ENCODE measurements at places on chromosomes 1 and 21.

DNA sequence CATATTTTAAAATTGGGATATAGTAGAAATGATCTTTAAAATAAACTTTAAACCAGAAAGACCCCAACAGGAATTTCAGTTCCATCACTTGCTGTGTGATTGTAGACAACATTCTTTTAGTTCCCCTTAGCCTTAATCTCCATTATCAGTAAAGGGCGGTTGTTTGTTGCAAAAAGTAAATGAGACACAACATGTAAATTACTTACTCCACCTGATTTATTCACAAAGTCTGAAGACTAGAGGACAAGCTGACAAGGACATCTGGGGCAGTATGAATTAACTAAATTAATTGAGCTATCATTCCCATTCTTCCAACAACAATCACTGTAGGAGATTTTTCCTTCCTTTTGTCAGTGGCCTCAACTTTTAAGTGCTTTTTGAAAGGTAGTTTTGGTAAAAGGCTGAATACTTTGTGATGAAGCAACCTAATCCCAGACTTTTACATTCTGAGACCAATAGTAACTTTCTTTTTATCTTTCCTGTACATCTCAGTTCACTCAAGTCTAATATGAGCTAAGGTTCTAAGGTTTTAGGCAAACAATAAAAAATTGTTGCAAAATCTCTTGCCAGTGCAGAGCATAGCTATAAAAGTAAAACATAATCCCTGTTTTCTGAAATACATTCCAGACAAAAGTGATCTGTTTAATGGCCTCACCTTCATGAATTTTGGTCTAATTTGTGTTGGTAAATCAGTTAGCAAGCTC, 6.2 kb downstream of the SLC19A2 start:
- no peak for DNase-seq

DNA sequence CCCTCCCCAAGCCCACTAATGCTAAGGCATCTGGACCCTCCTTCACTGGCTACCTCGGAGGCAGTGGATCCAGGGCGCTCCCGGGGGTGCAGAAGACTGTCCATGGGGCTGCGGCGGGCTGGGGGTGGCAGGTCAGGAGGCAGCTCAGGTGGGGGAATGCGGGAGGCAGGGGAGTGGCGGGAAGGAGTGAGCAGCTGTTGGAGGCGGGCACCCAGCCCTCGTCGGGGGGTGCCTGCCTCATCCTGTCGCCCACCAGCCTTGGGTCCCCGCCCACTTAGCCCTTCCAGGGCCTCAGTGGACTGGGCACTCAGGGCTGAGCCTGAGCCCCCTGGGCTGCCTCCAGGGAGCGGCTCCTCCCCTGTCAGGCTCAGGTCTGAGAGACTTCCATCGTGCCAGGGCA, 10.7 kb upstream of the GATAD2B start:
- no peak for DNase-seq

- no peak for DNase-seq
Observed at GRCh38 chr1:9601942-9602793, 13.5 kb downstream of the TMEM201 start.

- DNase-seq: no peak
Observed at GRCh38 chr1:111099289-111099688, 40.6 kb downstream of the DRAM2 start.

- DNase-seq: no peak
Observed at GRCh38 chr1:68801440-68801839, 304.6 kb upstream of the DEPDC1 start.

GRCh38 chr1:53273526-53273925, 35.2 kb upstream of the MAGOH start:
- no peak for DNase-seq

DNA sequence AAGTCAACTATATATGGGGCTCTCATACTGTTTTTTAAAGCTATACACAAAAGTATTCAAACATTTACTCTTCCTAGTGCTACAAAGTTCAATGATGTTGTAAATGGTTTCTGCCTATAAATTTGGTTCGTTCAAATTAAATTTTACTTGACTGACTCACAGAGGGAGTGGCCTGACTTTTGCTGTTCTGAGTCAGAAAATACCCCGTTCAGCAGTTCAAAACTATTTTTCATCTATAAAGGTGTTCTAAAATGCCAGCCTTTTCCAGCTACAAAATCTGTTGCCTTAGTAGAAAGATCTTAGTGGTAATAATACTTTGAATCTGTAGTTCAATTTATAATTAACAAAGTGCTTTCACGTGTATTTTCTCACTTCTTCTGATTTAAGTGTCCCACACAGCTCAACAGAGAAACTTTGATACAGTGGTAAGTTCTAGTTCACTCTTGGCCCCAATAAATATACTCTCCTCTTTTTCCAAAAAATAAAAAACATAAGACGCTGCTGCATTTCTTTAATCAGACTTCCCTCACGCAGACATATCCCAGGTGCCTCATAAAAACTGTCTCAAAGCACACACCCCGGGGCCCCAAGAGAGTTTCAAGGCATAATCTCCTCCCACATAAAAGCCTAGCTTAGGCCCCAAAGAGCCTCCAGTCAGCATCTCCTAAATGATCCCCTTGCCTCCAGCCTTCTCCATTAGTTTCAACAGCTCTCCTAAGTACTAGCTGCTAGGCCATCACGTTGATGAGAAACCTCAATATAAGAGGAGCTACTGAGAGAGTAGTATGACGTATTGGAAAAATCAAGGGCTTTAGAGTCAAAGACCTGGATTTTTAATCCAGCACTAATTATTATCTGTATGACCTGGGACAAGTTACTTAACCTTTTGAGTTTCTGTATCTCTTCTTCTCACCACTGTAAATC, 3.2 kb downstream of the PTP4A2 start:
- DNase-seq: no peak

DNA sequence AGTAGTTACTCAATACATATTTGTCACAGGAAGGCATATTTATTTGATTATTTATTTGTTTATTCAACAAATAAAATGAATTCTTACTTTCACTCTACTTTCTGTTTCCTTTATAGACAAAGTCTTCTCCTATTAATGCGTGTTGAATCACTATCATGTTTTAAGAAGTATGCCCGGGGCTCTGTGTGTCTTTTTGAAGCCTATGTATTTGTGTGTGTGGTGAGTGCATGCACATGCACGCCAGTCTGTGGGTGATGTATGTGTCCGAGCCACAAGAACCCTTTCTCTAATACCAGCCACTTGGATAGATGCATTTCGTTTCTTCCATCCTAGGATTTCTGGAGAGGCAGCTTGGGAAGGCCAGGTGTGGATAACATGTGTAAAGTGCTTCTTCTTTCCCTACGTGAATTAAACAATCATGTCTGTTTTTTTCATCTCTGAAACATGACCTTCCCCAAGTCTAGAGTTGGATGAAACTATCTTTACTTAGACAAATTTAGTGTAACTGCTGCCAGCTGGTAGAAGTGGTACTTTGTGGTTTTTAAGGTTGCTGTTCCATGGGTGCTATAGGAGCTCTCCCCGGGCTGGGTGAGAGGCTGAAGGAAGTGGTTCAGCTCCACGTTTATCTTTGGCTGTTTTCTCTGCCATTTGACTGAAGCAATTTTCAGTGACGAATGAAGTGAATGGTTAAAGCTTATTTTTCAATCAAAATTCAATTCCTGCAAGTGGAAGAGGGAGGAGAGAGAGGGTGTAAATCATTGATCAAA, 46.8 kb upstream of the PPM1J start:
- DNase-seq: no peak

DNA sequence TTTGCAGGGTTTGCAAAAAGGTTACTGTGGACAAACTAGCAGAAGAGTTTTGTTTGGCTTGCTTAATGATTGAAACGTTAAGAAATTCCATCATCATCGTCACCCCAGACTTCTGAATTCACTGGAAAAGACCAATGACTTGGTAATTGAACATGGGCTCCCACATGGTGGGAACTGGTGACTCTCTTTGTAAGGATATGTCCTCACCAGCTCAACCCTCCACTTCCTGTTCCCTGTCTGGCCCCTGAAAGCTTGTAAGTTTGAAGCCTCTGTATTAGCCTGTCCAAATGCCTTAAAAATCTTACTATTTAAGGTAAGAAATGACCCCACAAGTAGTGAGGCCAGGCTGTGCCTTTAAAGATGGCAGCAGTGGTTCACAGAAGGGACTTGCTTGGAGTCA, 9.7 kb downstream of the SYT6 start:
- no peak for DNase-seq

All from hematopoietic multipotent progenitor cell (in vitro differentiated cells).